ENCODE measurements at places on chromosomes 13 and 19.

GRCh38 chr19:2016041-2016807 lies 710 bp upstream of the BTBD2 start:
- DNase-seq: no peak

- DNase-seq: no peak
Measured at GRCh38 chr19:46784262-46785053, 3.9 kb downstream of the SLC1A5 start.

GRCh38 chr13:78398743-78399410 lies 204.5 kb downstream of the POU4F1 start:
- DNase-seq: no peak

- no peak for DNase-seq
Measured at GRCh38 chr13:46172531-46172991, 9.4 kb downstream of the LCP1 start.

DNA sequence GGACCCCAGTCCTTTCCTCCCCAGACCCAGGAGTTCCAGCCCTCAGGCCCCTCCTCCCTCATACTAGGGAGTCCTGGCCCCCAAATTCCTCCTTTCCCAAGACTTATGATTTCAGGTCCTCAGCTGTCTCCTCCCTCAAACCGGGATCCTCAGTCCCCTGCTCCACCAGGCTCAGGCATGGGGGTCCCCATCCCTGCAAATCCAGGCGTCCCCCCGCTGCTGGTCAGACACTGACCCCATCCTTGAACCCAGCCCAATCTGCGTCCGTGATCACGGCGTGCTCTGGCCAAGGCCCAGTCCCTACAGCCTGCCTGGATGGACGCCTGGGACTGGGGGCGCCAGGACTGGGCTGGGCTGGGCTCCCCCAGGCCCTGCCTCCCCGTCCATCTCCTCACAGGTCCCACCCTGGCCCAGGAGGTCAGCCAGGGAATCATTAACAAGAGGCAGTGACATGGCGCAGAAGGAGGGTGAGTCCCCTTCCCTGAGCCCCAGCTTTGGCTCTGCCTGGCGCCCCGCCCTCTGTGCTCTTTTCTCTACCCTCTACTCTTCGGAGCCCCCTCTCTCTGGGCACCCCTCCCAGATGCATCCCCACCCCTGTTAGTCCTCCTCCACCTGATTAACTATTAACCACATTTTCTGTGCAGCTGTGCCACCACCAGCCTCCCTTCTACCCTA lies 672 bp downstream of the HPN start:
- no peak for DNase-seq

DNA sequence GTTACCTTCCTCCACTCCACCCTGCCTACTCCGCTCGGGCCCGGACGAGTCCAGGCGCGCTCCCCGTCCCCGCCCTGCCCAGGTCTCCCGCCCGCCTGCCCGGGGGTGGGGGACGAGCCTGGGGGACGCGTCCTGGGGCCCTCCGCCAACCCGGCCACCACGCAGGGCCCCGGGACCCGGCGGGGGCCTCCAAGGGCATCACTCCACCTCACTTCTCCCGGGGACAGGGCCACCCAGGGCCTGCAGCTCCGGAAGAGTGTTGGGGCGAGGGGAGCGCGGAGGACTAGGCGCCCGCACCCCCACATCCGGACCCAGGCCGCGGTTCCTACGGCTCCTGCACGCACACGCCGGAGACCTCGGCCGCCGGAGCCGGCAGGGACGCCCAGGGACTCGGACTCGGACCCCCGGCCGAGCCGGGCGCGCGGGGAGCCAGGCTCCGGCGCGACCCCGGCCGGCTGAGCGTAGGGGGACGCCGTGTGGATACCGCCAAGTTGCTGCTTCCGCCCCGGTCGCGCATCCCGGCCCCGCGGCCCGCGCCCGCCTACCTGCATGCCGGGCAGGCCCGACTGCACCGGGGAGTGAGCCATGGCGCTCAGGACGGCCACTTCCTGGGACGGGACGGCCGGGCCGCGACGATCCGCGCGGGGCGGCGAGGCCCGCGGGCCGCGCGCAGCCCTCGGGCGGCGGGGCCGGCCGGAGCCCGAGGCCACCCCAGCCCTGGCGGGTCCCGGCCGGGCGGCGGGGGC lies 534 bp downstream of the STK24 start:
- DNase-seq: no peak

GRCh38 chr13:99469041-99469440 lies 32.2 kb upstream of the TM9SF2 start:
- DNase-seq: no peak

DNA sequence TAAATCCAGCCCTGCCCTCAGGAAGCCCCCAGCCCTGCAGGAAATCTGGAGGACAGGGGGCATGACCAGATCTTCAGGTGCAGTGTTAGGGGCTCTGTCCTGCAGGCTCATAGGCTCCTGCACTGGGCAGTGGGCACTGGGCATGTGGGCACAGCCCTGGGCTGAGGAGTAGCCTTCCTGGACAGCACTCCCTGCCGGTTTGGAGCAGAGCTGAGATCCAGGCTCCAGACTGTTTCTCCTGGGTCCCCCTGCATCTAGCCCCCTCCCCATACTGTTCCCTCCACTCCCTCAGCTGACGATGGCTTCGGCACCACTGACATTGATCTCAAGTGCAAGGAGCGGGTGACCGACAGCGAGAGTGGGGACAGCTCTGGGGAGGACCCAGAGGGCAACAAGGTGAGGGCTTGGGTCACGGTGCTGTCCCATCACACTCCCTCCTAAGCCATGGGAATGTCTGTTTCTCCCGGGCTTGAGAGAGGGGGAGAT lies 12.3 kb upstream of the PRR19 start:
- no peak for DNase-seq

- no peak for DNase-seq
Measured at GRCh38 chr13:31843044-31843443, 103.7 kb downstream of the RXFP2 start.

- no peak for DNase-seq
Measured at GRCh38 chr19:39155741-39156140, 30.2 kb downstream of the PAK4 start.

DNA sequence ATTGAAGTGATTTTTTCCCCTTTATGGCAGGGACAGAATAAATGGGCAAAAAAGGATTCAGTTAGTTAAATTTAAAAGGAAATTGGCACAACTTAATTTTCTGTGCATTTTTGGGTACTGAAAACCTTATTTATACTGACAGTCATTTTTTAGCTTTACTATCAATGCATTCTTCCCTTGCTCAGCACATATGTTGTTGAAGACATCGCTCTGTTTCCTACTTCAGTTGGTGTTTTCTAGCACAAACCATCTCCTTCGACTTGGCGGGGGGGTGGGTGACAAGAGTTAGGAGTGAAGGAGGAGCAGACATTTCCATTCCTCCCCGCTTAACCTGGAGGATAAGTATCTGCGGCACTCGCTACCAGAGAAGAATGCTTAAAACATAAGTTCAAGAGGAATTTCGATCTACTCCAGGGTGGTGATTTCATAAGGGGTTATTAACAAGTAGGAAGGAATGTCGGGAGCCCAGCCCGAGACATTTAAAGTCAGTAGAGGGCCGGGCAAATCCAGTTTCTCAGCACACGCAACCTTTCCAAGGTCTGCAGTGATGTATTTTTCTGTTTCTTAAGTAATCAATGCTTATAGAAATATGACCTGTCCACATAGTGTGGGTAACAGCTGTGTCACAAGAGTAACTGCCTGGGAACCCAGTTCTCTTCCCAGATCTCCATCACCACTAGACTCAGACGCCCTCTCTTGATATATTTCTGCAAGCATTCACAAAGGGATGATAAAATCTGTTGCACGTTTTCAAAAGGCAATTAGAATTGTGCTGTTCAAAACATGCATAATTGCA lies 525.8 kb downstream of the MYO16 start:
- DNase-seq: no peak

GRCh38 chr13:106685143-106685542 lies 117.2 kb upstream of the ARGLU1 start:
- no peak for DNase-seq

DNA sequence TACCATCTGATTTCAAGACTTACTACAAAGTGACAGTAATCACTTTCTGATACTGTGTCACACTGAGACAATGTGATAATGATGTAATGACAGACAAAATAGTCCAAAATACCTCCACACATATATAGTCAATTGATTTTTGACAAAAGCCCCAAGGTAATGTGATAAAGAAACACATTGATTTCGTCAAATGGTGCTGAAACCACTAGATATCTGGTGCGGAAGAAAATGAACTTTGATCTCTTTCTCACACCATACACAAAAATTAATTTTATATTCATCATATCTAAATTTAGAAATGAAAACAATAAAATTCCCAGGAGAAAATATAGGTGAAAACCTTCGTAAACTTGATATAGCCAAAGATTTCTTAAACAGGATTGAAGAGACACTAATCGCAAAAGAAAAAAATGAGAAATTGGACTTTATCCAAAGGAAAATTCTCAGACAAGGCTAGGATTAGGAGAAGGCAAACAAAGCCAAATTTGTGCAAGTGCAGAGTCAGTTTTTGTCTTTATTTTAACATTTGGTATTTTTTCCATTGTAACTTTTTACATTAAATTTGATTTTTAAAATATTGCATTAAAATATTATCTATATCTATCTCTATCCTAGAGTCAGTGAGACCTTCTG lies 739.9 kb downstream of the DIAPH3 start:
- DNase-seq: no peak

DNA sequence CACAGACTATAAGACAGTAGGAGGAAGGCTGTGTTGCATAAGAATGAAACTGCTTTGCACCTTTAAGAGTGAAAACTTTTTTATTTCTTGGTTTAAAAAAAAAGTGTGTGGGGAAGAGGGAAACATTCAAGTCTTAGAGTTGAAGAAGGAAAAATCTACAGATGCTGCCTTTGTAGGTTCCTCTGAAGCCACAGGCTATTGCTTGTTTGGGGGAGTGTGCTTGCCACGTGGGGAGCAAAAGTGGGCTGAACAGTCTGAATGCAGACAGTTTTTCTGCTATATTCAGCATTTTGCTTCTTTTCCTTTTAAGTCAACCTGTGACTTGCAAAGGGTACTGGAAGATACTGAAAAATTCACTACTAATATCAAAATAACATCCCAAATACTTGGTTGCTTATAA lies 36.9 kb downstream of the EFNB2 start:
- no peak for DNase-seq

DNA sequence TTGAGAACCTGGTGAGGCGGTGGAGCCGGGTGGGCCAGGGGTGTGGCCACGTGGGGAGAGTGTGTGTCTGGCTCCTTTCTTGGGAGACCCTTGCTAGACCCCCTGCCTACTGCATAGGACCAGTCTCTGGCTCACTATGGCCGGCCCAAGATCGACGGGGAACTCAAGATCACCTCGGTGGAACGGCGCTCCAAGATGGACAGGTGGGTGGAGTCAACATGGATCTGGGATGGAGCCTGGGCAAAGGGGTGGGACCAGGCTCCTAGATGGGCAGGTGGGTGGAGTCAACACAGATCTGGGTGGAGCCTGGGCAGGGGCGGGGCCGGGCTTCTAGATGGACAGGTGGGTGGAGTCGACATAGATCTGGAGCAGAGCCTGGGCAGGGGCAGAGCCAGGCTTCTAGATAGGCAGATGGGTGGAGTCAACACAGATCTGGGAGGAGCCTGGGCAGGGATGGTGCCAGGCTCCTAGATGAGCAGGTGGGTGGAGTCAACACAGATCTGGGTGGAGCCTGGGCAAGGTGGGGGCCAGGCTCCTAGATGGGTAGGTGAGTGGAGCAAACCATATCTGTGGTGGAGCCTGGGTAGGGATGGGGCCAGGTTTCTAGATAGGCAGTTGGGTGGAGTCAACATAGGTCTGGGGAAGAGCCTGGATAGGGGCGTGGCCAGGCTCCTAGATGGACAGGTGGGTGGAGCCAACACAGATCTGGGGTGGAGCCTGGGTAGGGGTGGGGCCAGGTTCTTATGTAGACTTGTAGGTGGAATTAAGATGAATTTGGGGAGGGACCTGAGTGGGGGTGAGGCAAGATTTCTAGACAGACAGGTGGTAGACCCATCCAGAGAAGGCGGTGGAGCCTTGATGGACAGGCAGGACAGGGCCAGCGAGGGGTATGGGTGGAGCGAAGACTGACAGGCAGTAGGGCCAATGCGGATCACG lies 56.5 kb downstream of the VAV1 start:
- no peak for DNase-seq

- no peak for DNase-seq
Measured at GRCh38 chr19:47518139-47518538, 3.3 kb upstream of the NAPA start.

DNA sequence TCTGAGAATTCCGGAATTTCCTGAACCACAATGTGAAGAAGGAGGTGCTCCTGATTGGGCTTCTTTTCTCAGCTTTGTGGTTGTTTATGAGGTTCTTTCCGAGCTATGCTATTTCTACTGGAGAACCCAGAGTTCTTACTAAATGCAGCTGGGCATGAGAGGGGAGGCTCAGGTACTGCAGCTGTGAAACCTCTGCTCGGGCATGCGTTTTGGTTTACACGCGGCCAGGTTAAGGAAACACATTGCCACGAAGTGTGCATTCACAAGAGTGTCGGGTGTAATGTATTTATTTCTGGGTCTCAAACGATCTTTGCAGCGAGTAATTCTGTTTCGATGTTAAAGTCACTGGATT lies 661 bp upstream of the MIR17HG start:
- DNase-seq: no peak

DNA sequence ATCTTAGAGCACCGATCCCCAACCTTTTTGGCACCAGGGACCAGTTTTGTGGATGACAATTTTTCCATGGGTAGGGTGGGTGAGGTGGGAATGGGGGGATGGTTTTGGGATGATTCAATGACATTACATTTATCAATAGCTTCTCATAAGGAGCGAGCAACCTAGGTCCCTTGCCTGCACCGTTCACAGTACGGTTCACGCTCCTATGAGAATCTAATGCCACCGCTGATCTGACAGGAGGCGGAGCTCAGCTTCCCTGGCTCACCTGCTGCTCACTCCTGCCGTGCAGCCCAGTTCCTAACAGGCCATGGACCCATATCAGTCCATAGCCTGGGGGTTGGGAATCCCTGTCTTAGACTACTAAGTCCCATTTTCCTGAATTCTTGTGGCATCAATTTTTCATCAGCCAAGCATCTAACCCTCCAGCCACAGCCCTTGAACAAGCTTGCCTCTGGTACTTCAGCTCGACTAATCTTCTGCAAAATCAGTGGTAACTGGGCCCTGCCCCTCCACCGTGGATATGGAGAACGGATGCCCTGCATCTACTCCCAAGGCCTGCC lies 37.0 kb upstream of the MAP3K10 start:
- DNase-seq: no peak

DNA sequence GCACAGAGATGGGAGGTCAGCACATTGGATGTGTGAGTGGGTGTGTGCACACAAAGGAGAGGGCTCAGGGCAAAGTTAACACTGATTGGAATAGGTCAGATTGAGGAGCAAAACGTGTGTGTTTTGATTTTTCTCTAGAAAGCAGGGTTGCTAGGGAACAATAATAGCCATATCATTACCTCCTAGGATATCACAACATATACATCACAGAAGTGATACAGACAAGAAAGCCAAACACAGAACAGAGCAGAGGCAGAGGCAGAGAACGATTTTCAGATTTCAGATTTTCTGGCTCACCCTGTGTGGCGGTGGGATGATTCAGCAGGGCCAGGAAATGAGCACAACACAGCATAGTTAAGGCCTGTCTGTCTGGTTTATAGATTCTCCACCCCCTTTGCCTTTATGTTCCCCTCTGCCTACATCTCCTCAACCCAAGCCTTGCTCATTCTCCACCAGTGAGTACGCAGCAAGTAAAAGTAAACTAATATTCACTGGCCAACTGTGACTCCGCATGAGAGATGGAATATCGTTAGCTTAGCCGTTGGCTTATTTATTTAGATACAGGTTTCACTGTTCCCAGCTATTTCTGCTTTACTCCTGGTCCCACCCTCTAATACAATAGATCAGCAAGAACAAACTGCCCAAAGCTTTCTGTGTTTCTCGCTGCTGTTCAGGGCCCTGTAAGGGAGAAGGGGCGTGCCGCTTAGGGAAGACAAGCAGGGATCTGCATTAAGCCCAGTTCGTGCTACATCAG lies 182.7 kb upstream of the TSC22D1 start:
- no peak for DNase-seq

- DNase-seq: no peak
Measured at GRCh38 chr13:50994651-50995050, 85.1 kb downstream of the RNASEH2B start.
